ENCODE measurements at places on chromosomes 3 and 15.

- peak; percentile 83 for DNase-seq
Observed at GRCh38 chr3:186930641-186931531, 560 bp downstream of the ST6GAL1 start.

GRCh38 chr15:72334842-72335241 is 14.9 kb upstream of the CELF6 start:
- DNase-seq = no peak

DNA sequence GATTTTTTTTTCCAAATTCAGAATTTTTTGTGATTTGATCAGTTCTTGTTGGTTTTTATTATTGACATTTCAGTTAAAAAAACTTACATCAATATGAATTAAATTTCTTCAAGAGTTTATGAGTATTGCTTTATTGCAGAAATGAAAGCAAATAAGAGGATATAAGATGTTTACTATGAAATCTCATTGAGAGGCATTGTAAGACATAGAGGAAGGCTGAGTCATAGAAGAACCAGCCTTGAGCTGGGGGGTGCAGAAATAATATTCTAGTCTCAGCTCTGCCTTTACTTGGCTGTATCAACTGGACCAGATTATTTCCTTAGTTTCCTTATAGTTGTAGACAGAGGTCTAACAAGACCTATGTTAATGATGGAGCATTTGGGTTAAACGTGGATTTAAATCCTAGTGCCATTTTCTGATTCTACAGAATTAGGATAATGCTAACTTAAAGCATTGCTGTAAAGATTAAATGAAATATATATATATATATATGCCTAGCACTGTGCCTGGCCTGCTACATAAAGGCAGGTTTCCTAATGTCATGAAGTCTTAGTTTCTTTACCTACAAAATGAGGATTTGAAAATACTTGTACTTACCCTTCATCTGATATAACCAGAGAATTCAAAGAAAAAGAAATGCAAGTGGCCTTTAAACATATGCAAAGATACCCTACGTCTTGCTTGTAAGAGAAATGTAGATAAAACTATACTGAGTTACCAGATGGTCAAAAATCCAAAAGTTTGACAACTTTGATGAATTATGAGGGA is 7.3 kb downstream of the FAM98B start:
- no peak for DNase-seq

GRCh38 chr15:83248151-83249029 is 36.1 kb downstream of the BNC1 start:
- DNase-seq = peak; percentile 26

GRCh38 chr3:172148241-172148640 is 108.9 kb downstream of the FNDC3B start:
- no peak for DNase-seq

DNA sequence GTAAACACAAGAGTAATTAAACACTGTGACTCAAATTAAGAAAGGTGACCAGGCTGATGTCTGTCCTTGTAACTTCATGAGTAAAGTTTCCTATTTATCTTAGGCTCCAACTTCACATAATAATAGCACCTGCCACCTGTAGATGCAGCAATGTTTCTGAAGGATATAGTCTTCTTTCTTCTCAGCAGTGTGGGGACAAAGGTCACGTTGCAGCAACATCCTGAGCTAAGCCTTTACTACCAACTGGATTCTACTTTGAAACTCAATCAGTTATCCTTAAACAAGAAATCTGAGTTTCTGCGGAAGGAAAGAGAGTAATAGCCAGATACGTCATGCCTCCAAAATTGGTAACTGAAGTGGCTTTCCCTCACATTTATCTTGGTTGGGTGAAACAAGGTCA is 253.1 kb downstream of the RBMS3 start:
- no peak for DNase-seq

GRCh38 chr3:136617198-136617597 is 135.0 kb downstream of the STAG1 start:
- DNase-seq = no peak

- no peak for DNase-seq
Observed at GRCh38 chr15:83449937-83450506, 2.9 kb downstream of the SH3GL3 start.

DNA sequence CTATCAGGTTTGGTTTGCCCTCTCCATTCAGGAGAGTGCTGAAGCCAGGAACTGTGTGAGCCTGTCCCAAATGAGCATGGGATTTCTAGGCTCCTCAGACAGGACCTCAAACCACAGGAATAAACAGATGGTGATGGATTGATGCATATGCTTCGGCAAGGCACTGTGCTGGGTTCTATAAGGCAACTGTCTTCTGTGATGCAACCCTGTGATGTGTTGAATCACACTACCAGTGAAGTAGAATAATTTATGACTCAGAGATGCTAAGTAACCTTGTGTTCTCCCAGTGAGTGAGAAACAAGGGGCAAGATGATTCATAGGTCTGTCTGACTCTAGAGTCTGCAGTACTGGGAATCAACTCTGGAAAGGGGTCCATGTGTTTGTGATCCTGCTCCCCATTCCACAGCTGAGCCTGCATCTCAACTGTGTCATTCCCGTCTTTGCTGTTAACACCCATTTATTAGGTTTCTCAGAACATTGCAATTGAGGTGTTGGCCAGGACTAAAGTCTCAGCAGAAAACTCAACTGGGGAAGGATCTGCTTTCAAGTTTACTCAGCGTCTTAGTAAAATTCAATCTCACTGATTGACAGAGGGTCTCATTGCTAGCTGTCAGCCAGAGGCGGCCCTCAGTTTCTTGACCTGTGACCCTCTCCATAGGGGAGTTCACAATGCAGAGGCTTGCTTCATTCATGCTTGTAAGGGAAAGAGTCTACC is 510.1 kb upstream of the CFAP20DC start:
- no peak for DNase-seq

GRCh38 chr3:56753206-56753820 is 48.4 kb downstream of the ARHGEF3 start:
- peak; percentile 57 for DNase-seq

- DNase-seq = no peak
Observed at GRCh38 chr3:6504834-6505233, 356.1 kb upstream of the GRM7 start.

- no peak for DNase-seq
Observed at GRCh38 chr15:27928386-27928785, 170.7 kb downstream of the OCA2 start.

- no peak for DNase-seq
Observed at GRCh38 chr3:59782664-59783063, 732.8 kb upstream of the CFAP20DC start.

DNA sequence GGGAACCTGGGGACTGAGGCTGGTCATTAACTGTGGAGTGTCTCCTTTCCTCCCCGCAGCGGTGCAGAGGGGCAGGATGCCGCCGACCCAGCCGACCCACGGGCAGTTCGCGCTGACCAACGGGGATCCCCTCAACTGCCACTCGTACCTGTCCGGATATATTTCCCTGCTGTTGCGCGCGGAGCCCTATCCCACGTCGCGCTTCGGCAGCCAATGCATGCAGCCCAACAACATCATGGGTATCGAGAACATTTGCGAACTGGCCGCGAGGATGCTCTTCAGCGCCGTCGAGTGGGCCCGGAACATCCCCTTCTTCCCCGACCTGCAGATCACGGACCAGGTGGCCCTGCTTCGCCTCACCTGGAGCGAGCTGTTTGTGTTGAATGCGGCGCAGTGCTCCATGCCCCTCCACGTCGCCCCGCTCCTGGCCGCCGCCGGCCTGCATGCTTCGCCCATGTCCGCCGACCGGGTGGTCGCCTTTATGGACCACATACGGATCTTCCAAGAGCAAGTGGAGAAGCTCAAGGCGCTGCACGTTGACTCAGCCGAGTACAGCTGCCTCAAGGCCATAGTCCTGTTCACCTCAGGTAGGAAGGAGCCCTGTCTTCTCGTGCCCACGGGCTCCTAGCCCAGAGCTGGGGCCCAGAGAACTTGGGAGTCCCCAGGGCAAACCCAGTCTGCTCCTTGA is 3.7 kb downstream of the NR2F2 start:
- no peak for DNase-seq

GRCh38 chr3:18432752-18433151 is 7.6 kb upstream of the SATB1 start:
- no peak for DNase-seq

DNA sequence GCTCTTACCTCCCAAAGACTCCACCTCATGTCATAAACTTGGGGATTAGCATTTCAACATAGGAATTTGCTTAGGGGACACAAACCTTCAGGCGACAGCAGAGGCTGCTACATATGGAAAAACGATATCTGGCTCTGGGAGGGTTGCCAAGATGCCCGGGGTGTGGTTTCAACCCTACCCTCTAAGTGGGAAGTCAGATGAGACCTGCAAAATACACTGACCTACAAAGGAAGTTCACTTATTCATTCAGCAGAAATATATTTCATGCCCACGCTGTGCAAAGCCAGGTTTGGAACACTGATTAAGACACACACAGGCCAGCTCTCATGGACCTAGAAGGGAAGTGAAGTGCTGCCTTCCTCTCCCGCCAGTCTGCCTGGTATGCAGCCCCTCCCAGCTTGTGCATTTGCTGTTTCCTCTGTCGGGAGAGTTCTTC is 239.3 kb downstream of the FEZF2 start:
- no peak for DNase-seq

DNA sequence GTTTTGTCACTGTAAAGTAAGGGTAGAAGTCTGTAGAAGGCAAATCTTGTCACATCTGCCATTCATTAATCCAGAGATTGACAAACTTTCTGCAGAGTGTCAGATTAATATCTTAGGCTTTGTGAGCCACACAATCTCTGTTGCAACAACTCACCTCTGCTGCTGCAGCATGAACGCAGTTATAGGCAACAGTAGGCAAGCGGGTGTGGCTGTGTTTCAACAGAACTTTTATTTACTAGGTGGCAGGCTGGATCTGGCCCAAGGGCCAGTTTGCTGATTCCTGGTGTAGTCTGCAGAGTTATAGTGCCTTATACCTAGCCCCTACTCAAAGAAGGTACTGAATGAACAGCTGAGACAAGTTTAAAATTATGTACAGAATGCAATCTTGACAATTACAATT is 396.7 kb downstream of the FOXP1 start:
- DNase-seq = no peak

Data from GM06990 (cell line).